ENCODE measurements at places on chromosomes 16 and 17.

DNA sequence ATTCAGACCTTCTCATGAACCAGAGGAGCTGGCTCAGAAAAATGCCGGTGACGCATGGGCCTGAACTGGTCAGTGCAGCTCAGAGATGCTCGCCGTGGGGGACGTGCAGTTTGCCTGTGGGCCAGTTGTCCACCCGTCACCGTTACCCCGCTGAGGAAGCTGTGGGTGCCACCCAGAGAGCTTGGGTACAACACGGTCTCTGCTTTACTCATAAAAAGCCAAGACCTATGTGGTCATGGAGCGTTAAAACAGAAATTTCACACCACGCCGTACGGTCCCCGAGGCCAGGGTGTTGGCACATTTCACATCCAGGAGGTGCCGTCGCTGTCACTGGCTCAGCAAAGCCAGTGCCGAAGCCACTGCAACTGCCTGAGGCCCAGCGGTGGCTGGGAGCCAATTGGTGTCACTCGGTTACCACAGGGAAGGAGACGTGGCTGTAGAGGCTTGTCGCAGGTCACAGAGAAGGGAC lies 120.9 kb downstream of the METRNL start:
- no peak for DNase-seq

DNA sequence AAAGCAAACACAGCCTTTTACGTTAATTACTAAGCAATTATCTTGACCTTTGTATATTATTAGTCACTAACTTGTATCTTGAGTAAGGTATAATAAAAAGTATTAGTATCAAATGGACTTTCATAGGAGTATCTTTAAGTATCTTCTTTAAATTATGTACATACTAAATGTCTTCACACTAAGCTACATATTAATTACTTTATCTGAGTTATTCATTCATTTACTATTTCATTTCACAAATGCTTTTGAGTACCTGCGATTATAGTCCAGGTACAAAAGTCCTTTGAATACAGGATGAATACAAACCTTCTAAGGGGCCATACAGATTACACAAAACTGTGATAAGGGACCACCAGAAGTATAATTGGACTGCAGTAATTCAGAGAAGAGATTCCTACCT lies 33.1 kb upstream of the CDR2 start:
- DNase-seq, result no peak

DNA sequence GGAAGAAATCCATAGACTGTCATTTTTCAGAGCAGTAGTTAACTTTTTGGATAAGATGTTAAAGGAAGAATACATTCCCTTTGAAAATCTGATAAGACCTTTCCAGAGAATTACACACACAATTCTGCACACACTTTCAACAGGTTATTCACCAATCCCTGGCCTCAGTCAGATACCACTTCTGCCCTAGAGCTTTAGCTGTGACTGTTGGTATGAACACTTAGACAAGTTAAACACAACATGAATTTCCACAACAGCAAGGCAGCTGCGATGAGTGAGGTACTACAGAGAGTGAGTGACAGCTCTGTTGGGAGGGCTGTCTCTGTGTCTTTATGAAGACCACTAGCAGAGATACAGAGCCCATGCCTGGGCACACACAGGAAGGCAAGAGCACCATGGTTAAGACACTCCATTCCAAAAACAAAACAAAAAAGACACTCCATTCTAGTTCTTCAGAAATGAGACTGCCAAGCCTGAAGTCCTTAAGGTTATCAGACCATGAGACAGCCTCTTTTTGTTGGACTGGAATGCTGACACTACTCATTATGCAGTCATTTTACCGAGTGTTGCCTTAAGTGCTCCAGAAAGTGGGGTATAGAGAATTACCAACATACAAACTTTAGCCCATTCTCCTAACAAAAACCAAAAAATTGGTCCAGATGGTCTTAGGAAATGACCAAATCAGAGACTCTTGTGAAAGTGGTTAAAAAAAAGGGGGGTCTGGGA lies 42.4 kb downstream of the TOM1L2 start:
- DNase-seq, result no peak

DNA sequence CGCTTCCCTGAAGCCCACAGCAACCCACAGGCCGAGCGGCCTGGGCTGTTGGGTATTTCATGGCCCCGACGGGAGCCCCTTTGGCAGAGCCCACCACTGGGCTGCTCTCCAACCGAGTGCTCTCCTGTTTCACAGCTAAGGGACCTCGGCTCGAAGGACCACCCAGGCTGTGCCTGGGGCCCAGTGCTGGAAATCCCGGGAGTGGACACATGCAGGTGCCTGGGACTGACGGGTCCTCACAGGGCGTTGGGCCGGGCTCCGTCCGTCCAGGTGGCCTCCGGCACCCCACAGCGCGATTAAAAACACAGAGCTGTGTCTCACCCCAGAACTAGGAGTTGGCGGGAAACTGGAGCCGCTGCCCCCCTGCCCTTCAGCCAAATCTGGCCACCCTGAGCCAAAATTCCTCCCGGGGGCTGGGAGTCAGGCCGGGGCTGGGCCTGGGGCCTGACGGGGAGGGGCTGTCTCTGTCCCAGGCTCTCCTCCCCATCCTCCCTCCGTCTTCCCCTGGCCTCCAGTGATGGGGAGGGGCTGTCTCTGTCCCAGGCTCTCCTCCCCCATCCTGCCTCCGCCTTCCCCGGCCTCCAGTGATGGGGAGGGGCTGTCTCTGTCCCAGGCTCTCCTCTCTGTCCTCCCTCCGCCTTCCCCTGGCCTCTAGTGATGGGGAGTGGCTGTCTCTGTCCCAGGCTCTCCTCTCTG lies 14.1 kb downstream of the UTS2R start:
- DNase-seq, result no peak

DNA sequence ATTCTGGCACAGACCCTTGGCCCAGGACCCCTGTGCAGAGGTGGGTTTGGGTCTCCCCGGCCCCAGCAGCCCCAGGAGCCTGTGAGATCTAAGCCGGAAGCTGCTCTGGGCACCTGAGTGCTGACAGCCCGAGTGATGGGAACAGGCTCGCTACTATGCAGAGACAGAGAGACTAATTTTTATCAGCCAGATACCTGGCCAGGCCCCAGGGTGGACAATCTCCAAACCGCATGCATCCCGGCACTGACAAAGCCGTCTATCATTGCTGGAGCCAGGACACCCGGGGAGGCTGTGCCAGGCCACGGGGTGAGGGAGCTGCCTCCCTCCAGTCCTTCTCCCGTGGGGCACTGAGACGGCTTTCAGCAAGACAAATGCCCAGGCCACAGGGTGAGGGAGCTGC lies 25.0 kb downstream of the CBFA2T3 start:
- no peak for DNase-seq

DNA sequence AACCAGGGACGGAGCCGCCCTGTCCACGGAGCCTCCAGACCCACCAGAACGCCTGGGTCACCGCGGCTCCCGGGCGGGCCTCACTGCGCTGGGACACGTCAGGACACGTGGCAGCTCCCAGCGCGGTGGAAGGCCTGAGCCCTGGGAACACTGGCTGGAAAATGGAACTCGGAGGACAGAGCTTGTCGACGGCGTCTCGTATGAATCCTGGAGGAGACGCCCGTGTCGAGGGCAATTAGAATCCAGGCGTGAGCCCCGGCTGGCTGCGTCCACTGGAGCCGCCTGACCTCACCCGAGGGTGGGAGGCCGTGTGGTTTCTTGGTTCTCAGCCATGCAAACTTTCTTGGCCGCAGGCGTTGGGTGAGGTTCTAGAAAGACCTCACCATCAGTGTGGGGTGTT lies 173.9 kb downstream of the LAT start:
- no peak for DNase-seq

- DNase-seq, result no peak
These were observed 173.8 kb downstream of the CDH8 start for GRCh38 chr16:61862221-61863155.

- DNase-seq, result no peak
These were observed 57.1 kb downstream of the RAB11FIP4 start for GRCh38 chr17:31448467-31449077.

- DNase-seq, result no peak
These were observed 13.4 kb downstream of the CSF3 start for GRCh38 chr17:40028595-40028994.

DNA sequence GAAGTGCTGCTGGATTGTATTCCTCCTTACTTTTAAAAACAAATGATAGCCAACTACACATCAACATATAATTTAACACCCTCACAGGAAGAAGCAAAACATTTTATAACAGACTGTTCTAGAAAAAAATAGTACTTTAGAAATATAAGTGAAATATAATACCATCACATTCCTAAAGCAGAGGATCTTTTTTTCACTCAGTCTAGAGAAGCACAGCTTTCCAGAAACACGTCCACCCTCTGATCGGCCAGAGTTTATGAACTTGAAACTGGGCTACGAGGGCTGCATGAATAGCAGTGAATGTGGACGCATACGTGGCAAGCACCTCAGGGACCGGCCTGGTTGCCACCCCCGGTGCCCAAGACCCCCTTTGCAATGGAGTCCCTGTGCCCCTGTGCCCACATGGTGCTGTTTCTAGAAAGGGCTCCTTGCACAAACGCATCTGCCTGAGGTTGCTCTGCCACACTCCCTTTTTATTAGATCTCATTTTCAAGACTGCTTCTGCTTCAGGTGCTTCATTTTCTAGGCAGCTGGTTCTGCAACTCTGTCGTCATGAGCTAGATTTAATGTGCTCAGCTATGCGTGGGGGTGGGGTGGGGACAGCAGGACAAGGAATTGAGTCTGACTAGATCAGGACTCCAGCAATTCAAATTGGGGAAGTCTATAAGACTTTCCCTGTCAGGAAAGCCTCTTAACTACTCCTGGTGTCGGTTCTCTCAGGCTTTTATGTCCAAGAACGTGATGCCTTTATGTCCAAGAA lies 29.1 kb upstream of the ERN1 start:
- no peak for DNase-seq

DNA sequence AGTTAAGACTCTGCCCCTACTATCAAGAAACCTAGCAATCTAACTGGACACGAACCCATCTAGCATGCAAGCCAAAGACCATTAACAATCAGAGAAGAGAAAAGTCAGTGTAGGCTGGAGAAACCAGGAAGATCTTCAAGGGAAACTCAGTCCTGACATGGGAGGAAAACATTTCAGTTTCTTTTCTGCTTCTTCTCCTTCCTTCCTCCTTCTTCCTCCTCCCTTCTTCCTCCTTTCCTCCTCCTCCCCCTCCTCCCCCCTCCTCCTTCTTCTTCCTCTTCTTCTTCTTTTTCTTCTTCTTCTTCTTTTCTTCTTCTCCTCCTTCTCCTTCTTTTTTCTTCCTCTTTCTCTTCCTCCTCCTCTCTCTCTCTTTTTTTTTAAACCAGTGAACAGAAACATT lies 29.6 kb upstream of the SHISA9 start:
- no peak for DNase-seq

DNA sequence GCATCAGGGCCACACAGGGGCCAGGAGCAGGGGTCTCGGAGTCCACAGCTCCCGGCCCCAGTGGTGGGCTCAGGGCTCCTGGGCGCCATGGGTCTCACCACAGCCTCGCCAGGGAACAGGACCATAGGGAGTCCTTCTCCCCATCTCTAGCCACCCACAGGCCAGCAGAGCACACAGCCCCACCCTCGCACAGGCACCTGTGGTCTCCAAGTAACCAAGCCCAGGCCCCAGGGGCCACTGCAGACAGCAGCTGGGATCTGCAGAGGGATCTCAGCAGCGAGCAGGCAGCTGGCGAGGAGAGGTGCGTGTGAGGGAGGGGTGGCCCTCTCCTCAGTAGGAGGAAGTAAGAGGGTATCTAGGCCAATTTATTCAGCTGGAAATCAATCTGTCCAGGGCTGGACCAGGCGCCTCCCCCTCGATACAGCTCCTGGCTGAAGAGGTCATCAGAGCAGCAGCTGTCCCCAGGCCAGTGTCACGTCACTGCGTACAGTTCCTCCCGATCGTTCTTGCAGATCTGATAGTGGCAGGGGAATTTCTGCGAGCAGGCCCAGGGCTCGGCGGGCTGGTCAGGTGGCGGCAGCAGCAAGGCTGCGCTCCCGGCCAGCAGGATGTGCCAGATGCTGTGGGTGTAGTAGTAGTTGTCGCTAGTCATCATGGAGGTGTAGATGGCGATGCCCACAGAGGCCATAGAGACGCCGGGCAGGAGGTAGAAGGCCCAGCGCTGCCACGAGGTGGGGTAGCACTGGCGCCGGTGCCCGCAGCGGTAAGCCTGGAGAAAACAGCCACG lies 1.4 kb upstream of the MRPL28 start:
- DNase-seq, result no peak

DNA sequence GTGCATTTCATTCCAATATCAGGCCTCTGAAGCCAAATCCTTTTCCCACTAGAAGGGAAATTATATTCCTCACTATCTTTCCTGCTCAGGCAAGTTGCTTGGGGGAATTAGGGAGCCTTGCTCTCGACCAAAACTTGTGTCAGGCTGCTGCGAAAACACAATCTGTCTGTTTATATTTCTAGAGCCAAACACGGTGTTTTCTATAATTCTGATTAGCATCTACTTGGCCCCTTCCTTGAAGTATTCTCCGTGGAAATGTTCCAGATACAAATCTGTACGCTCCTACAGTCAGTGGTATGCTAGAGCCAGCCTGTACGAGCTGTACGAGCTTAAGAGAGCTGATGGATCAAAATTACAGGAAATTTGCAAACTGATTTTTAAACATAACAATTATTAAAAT lies 299.3 kb upstream of the SALL1 start:
- DNase-seq, result no peak

DNA sequence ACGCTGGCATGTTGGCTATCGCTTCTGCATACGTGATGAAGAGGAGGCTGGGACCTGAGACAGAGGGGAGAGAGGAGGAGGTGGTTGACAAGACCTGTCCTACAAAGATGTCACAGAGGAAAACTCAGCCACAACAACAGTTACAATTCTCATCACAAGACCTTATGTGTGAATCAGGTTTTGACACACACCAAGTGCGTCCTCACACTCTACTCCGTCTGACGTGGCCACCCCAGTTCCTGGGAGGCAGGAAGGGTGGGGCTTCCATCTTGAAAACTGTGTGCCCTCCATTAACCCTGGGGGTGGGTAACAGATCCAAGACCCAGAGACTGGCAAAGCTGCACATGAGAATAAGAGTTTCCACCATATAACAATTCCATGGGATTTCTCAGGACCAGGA lies 24.1 kb downstream of the SLC6A4 start:
- no peak for DNase-seq

- no peak for DNase-seq
These were observed 37.1 kb downstream of the TMEM11 start for GRCh38 chr17:21176773-21177395.

DNA sequence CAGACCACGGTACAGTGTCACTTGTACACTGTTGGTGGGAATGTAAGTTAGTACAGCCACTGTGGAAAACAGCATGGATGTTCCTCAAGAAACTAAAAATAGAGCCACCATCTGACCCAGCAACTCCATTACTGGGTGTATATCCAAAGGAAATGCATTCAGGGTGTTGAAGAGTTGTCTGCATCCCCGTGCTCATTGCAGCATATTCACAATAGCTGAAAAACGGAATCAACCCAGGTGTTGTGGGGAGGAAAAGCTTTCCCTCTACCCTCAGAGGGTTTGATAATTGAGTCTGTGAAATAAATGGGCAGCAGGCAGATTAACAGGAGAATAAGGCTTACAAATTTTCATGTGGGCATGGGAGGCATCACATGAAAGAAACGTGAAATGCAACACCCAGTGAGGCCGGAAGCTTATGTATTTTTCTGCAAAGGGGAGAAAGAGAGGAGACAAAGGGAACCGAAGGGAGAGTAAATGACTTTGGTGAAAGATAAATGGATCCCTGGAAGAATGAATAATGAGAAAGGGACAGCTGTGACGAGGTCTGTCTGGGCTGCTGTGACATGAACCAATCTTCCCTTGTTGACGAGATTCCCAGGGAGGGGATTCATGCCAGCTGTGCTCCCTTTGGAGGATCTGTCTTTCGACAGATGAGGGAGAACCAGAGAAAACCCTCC lies 106.2 kb downstream of the KCNJ12 start:
- DNase-seq, result no peak

Data from anterior cingulate cortex (tissue), 58 donors.